ENCODE measurements at places on chromosomes 7 and 10.

GRCh38 chr7:151553356-151553755 is 33.7 kb upstream of the RHEB start:
- no peak for DNase-seq

DNA sequence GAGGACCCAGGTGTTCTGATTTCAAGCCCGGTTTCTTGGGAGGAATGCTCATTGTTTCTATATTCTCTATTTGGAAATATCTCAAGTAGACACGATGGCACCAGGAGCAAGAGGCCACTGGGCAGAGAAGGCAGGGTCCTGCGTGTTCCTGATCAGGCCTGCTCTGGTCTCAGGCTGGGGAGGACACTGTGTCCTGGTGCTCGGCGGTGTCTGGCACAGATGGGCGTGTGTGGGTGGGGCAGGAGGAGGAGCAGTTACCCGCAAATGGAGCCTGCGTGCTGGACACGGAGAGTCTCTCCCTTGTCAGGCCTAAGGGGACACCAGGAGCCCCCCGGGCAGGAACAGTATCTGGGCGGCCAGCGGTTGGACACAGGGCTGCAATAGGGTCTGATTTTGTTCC is 25.9 kb upstream of the GOLGA7B start:
- no peak for DNase-seq

GRCh38 chr7:47771336-47771989 is 176.8 kb downstream of the PKD1L1 start:
- DNase-seq: peak; percentile 45

- no peak for DNase-seq
Measured at GRCh38 chr10:111087968-111088505, 11.2 kb downstream of the ADRA2A start.

DNA sequence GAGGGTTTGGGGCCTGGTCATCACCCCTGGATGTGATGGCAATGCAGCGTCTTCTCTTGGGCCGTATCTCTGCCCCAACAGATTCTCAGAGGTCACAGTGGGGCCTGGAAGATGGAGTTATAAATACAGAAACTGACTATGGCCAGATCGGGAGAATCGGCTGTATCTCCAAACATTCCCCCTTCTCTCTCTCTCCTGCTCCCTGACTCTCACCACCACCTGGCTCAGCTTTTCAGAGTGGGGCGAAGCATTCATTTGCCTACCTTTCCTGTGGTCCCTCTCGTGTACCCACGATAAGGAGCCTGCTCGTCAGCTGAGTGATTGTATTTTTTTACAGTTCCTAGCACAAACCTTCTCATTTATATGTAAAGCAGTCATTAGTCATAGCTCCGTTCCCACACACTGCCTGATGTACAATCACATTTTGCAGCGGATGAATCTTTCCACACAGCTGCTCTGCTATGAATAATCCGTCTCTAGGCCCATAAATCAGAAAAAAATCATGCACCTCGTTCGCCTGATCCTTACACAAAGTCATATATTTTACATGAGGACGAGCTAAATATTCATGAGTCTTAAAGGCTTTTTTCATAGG is 23.2 kb upstream of the BTRC start:
- DNase-seq: peak; percentile 53

DNA sequence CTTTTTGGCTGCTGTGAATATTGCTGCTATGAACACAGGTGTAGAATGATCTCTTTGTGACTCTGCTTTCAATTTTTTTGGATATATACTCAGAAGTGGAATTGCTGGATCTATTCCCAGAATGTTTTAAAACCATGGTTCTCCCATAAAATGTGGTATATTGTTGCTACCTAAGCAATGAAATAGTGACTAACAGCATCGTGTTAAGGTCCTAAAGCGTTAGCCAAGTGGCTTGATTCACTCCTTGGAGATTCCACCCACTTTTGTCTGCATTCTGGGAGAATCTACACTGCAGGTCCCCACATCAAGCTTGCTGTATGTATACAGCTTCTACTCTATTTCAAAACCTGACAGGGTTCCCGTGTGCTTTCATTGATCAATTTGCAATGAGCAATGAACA is 105.6 kb downstream of the CDK6 start:
- DNase-seq: no peak

DNA sequence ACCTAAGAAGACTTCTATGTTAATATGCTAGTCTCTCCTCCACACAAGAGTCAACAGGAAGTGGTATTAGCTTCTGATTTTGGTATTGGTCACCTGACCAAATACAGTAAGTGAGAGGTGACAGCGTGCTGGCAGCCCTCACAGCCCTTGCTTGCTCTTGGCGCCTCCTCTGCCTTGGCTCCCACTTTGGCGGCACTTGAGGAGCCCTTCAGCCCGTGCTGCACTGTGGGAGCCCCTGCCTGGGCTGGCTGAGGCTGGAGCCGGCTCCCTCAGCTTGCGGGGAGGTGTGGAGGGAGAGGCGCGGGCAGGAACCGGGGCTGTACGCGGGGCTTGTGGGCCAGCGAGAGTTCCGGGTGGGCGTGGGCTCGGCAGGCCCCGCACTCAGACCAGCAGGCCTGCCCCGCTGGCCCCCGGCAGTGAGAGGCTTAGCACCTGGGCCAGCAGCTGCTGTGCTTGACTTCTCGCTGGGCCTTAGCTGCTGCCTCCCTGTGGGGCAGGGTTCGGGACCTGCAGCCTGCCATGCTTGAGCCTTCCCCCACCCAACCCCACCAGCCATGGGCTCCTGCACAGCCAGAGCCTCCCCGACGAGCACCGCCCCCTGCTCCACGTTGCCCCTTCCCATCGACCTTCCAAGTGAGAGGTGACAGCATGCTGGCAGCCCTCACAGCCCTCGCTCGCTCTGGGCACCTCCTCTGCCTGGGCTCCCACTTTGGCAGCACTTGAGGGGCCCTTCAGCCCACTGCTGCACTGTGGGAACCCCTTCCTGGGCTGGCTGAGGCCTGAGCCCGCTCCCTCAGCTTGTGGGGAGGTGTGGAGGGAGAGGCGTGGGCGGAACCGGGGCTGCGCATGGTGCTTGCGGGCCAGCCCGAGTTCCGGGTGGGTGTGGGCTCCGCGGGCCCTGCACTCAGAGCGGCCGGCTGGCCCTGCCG is 4.2 kb upstream of the ACSL5 start:
- DNase-seq: no peak

- DNase-seq: peak; percentile 54
Measured at GRCh38 chr7:118372530-118372929, 148.0 kb downstream of the ANKRD7 start.

GRCh38 chr7:471866-472639 is 47.6 kb downstream of the PDGFA start:
- DNase-seq: peak; percentile 85

DNA sequence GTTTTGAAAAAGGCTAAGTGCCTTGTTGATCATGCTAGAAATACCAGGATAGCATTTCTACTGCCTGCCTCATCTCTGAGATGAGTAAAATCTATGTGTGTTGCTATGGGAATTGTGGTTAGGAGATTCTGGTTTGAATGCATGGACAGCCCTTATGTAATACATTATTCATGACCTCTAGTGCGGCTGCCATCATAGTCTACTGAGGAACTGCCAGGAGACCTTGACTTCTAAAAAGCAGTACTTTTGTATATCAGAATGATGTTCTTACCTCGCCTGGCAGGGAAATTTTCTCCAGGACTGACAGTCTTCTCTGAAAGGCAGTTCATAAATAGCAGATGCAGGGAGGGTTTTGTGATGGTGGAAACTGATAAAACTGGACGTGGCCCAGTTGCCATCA is 248.5 kb downstream of the NSUN6 start:
- DNase-seq: no peak

DNA sequence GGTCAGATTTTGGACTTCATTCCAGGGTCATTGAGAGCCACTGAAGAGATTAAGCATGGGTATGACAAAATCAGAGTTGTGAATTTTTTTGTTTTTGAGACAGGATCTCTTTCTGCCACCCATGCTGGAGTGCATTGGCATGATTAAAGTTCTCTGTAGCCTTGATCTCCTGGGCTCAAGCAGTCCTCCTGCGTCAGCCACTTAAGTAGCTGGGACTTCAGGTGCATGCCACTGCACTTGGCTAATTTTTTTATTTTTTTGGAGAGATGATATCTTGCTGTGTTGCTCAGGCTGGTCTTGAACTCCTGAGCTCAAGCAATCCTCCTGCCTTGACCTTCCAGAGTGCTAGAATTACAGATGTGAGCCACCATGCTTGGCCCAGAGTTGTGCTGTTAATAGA is 52.5 kb upstream of the GLCCI1 start:
- no peak for DNase-seq
